Kidney glomerular epithelial cell (primary cell): ENCODE measurements at places on chromosomes 7 and 10.

GRCh38 chr10:25682203-25682851 lies 251.7 kb upstream of the MYO3A start:
- no peak for DNase-seq

DNA sequence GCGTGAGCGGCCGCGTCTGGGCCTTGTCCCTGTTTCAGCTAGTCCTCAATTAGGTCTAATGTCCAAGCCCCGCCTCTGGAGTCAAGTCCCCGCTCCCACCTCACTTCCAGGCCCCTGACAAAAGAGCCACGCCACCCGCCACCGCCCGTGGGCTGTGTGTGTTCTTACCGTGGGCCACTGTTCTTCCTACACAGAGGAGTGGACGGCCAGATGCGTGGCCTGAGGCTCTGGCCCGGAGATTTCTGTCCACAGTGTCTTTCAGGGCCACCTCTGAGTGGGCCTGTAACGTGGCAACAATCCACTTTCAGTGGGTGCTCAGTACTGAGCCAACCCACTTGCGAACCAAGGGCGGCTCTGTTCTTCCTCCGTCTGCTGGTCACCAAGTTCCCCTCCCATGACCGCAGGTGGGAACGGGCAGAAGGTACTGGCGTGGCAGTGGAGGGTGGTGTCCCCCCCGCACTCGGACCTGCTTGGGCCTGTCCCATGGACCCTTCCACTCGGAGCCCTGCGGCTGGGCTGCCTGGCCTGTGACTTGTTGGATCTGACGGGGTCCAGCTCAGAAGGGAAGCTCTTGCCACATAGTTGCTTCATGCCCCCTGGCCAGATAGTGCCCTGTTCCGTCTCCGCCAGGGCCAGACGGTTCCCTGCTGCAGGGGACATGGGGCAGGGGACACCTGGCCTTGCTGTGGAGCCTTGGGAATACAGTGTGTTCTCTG lies 15.0 kb upstream of the ZFAND2A start:
- DNase-seq = no peak

DNA sequence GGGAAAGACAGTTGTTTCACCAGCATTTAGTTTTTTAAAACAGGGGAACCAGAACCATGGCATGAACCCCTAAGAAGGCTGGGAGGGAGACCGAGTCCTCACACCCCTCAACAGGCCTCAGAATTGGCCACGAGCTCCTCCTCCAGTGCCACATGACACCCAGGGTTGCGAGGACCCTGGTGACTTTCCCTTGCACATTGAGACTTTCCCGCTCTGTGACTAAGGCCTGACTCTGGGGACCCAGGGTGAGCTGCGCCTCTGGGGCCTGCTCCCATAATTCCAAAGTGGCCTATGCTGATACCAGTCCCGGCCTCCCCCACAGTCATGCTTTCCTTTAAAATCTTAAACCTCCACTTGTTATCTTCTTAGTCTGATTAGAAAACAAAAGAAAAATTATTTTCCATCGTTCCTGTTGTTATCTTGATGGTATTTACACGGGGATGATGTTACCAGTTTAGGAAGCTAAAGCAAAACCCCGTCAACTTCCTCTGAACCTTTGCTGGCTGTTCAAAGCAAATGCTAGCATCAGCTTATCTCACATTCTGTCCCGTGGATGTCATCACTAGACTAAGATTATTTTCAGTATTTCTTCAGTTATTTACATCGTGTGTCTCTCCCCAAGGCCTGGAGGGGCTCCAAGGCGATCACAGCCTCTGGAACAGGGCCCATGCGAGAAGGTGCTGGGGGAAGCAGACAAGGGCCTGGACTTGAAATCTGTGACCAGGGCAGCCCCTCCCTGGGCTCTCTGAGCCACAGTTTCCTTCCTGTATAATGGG lies 42.1 kb downstream of the FAM53B start:
- no peak for DNase-seq

GRCh38 chr7:17651341-17651740 lies 289.0 kb downstream of the SNX13 start:
- DNase-seq = no peak

- DNase-seq = no peak
Measured at GRCh38 chr7:24127930-24128329, 156.1 kb upstream of the NPY start.

DNA sequence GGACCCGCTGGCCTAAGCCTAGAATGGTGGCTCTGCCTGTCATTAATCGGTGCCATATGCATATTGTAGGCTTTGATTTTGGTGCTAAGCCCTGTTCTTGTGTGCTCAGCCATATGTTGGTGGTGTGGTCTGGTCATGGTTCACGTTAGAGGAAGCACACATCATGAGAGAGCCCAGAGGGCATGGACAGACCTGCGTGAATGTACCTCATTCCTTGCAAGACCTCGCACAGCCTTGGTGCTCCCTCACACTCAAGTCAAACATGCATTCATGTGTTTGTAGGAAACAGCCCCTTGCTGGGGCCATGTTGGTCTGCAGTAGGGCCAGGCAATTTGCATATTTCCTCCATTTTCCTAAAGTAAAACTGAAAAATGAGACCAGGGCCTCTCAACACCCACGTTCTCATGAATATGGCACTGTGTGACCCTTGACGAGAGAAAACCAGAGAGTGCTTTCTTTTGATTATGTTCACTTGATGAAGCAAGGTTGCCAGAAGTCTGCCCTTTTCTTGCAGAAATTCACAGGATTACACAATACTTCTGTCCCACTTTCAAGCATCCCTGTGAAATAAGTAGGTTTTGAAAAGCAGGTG lies 268.7 kb downstream of the CELF2 start:
- DNase-seq = no peak
